Activated CD4-positive, alpha-beta T cell treated with anti-CD3 and anti-CD28 coated beads, Interleukin-2, amount 50 U/mL, for 24 hours (primary cell): ENCODE measurements at places on chromosomes 12 and 14.

- no peak for DNase-seq
Observed at GRCh38 chr12:47272412-47273190, 192.8 kb upstream of the AMIGO2 start.

DNA sequence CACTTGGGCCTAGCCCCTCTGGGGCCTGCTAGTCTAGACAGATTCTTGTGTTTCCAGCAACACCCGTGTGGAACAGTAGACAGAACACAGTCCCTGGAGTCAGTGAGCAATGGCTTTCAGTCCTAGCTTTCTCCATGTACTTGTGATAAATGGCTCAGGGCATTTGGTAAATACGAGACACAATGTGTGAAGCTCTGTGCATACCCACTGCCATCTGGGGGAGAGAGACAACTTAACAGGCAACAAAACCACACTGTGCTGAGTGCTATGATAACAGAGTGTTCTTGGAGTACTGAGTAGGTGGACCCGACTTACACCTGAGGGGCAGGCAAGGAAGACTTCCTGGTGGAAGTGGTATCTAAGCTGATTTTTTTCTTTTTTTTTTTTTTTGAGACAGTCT lies 86.3 kb upstream of the TBX3 start:
- no peak for DNase-seq

GRCh38 chr14:24429395-24430142 lies at the start of the genes CBLN3 and KHNYN:
TSS of gene CBLN3 (minus strand) at chr14:24429668. CDS start at chr14:24429054, 614 bp downstream.
TSS of gene KHNYN (plus strand) at chr14:24429954. CDS start at chr14:24430731, 777 bp downstream.
- peak; percentile 84 for DNase-seq

- DNase-seq, result no peak
Observed at GRCh38 chr12:80593766-80594165, 113.7 kb upstream of the MYF6 start.

DNA sequence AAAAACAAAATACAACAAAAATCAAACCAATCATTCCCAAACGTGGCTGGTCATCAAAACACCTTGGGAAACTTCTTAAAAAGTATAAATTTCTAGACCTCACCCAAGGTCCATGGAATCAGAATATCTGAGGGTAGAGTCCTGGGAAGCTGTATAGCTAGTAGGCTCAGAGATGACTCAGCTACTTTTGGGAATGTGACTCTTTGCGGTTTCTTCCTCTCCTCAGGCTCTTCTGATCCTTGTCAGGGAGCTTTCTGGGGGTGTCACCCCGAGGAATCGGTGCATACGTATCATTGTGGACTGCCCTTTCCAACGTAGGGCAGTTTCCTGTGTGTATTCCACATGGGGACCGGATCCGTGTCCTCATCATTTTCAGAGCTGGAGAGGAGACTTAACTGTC lies 14.8 kb downstream of the JDP2 start:
- no peak for DNase-seq

- DNase-seq, result no peak
Observed at GRCh38 chr12:104458694-104459367, 2.1 kb downstream of the CHST11 start.

- DNase-seq, result no peak
Observed at GRCh38 chr12:13980538-13981295, 685 bp downstream of the GRIN2B start.

DNA sequence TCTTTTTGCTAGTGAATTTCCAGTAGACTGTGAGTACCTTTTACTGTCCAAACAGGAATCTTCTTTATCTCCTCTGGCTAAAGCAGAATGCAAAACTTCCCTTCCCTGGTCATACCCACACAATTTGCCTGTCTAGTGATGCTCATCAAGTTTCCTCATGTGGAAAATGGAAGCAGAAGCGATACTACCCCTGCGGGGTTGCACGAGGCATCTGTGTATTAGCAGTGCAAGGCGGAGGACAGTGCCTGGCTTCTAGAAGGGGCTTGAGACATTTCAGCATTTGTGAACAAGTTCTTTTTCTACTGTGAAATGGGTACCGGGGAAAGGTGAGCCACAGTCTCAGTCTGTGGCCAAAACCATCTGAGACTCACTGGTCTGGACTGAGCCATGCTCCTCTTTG lies 340.9 kb downstream of the AACS start:
- no peak for DNase-seq

GRCh38 chr12:50103767-50104321 lies at the start of gene GPD1:
TSS of gene GPD1 (plus strand) at chr12:50104008. CDS start at chr12:50104051, 43 bp downstream.
- DNase-seq, result no peak
